ENCODE measurements at places on chromosomes 5 and 9. TPM values are rescaled to one million over a fixed set of nuclear protein-coding genes. Genes with fewer than 3 reads are reported as not detected.

- DNase-seq = no peak
Observed at GRCh38 chr5:173029499-173029921, 26.6 kb upstream of the CREBRF start.

DNA sequence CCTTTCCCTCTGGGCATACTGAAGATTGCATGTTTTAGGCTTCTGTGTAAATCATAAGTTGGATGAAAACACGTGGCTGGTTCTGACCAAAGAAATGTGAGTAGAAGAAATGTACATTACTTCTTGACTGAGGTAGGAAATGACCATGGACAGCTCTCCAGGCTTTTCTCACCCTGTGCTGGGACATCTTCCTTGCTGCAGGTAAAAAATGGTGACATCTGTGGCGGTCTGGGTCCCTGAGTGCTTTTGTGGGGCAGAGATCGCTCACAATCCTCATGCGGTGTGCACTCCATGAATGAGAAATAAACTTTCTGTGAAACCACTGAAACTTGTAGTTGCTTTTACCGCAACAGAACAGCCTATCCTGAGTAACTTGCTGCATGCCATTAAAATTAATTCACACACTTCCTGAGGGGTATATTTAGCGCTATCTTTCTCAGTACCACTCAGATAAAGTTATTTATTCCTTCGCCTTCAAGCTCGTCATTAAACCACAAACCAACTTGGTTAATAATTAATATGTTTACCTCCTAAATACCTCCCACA is 730.4 kb downstream of the EFNA5 start:
- DNase-seq = no peak

DNA sequence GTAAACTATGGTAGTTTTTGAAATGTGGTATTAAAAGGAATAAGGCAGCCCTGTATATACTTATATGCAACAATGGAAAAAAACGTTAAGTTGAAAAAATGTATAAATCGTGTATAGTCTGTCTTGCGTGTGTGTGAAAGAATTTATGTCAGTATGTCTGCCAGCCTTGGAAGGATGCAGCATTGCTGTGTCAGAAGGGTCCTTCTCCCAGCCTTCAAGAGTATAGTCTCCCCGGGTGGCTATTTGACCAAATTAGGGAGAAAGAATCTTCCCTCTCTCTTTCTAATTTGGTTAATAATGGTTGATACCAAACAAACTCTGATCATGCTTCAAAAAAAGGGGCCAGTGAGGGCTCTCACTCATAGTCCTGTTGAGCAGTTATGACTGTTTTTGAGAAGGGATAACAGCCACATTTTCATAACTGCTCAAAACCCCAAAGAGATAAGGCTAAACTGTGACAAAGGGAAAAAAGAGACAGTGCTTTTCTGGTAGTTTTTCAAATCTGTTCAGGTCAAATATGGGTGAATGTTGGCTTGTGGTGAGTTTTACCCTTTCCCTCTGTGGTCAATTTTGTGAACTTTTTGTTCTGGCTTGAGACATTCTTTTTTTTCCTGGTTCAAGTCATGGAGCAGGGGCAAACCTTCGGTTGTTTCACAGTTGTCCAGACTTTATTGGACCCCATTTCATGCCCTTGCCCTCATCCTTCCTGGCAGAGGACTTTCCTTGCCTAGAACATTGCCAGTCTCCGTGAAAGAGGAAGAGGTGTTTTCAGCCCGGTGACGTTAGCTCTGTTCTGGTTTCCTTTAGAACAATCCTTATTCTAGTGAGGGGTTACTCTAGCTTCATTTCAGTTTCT is 21.0 kb downstream of the SNX30 start:
- no peak for DNase-seq

GRCh38 chr9:119961774-119962424 is 592.7 kb upstream of the BRINP1 start:
- peak; percentile 43 for DNase-seq

DNA sequence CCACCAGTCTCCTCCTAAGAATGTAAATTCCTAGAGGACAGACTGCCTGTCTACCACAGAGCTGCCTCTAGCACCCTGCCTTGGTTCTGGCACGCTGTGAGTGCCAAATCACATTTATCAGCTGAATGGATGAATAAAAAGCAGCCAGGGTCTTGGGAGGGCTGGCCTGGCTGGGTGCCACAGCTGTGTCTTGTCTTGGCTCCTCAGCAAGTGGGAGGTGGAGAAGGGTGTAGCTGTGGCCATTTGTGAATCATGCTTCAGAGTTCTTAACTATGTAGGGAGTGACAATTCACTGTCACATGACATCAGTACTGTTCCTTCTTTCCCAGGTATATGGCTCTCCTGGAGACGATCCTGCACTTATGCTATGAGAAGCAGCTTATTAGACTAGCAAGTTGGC is 70.6 kb downstream of the DCP2 start:
- DNase-seq = peak; percentile 77

GRCh38 chr9:133692364-133692985 is 45.7 kb downstream of the SARDH start:
- DNase-seq = no peak

DNA sequence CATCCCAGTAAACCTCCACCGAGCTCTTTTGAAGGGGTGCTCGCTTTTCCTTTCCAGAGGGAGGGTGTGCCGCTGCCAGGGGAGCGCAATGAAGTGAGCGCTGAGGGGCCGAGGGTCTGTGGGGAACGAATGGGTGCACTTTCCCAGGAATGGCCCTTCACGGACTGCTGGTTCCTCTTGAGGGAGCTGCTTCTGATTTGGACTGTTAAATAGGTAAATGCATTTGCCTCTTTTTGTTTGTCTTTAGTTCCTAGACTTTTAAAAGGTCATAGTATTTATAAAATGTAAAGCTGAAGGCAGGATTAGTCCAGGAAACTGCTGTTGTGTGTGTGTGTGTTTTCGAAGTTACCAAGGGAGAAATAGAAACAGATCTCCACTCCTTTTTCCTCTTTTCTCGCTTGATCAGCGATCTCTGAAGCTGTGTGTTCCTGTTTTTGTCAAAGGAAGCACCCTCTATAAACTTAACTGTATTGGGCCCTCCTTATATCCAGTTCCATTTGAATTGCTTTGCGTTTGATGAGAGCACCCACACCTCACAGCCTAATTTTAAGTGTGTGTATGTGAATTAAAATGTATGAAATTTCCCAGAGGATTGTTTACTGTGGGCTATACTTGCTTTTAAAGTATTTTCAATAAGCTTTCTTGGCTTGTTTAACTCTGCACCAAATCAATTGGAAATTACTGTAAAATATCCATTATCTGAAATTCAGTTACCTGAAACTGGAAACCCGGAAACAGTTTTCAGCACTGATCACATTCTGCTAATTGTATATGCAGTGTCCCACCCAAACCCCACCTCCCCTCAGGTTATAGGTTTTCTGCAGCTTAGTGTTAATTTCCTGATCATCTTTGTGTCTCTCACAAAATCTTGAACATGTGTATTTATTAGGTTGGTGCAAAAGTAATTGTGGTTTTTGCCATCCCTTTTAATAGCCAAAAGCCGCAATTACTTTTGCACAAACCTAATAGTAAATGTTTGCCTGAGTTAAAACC is 966 bp downstream of the SNX2 start:
- no peak for DNase-seq

DNA sequence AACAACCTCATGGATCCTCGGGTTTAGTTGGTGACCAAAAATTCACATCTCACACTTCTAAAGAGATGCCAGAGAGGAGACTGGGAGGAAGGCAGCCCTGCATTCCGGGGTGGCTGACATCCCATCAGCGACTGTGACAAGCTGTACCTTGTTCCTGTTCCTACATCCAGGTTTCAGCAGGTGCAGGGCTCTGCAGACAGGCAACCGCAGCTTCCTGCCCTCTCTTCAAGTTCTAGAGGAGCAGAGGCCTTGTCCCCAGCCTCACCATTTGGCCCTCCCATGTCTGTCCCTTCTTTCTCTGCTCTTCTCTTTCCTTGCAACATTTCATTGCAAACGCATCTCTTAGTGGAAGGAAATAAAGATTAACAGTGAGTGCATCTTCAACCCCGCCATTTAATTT is 454.6 kb downstream of the IRX1 start:
- no peak for DNase-seq

DNA sequence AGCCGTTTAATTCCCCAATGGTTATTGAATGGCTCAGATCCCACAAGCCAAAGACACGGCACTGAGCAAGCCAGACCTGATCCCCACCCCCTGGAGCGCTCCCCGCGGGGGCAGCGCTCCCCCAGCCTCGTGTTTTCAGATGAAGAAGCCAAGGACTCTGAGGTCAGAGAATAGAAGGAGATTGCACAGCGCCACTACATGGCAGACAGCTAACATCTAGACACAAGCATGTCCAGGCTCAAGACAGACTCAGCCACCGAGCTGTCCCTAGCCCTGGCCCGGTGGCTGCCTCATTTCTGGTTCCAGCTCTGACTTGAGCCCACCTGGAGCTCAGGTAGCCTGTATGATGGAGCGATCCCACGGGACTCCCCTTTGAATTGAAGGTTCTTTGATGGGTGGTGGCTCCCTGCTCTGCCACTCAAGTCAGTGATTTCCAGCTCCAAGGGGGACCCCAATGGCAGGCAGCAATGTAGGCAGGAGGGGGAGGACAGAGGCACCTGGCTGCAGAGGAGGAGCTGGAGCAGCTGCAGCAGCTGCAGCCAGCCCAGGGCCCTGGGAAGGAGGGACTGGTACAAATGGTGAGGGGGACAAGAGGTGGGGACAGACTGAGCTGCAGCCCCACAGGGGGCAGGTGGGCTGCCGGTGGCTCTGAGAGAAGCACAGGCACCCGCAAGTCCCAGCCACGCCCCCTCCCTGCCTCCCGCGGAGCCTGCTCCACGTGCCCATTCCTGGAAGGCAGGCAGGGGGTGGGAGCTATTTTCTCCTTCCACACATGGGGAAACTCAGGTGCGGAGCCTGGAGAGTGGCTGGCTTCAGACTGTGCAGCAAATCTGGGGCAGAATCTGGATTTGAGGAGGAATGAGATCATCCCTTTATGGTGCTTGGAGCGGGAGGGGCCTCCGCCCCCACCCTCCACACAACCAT is 40.2 kb downstream of the NTNG2 start:
- no peak for DNase-seq

GRCh38 chr9:92245005-92245797 is 48.3 kb downstream of the IARS1 start:
- peak; percentile 50 for DNase-seq

DNA sequence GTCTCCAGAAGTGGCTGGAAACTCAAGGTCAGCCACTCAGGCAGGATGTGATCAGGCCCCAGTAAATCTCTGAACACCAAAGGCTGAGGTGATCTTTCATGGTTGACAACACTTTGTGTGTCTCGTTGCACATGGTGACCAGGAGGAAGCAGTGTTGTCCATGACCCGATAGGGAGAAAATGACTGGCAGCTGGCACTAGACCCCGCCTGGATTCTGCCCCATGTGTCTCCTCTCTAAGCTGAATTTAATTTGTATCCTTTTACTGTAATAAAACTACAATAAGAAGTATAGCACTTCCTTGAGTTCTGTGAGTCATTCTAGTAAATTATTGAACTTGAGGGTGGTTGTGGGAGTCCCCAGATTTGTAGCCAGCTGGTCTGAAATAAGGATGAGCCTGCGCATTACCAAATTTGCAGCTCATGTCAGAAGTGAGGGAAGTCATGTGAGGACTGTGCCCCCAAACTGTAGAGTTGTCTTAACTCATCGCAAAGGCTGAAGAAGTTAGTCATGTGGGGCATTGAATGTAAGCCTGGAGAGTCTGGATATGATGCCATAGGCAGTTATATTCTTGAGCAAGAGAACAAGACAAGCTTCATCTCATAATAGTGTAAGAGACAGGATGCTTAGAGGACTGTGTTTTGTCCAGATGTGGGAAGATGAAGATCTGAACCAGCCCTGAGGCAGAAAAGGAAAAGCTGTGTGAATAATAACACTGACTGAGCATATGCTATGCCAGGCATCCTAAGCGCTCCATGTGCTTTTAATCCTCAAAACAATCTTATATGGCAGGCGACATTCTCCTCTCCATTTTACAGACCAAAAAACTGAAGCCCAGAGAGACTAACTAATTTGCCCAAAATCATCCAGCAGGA is 55.9 kb downstream of the TMEM215 start:
- no peak for DNase-seq

DNA sequence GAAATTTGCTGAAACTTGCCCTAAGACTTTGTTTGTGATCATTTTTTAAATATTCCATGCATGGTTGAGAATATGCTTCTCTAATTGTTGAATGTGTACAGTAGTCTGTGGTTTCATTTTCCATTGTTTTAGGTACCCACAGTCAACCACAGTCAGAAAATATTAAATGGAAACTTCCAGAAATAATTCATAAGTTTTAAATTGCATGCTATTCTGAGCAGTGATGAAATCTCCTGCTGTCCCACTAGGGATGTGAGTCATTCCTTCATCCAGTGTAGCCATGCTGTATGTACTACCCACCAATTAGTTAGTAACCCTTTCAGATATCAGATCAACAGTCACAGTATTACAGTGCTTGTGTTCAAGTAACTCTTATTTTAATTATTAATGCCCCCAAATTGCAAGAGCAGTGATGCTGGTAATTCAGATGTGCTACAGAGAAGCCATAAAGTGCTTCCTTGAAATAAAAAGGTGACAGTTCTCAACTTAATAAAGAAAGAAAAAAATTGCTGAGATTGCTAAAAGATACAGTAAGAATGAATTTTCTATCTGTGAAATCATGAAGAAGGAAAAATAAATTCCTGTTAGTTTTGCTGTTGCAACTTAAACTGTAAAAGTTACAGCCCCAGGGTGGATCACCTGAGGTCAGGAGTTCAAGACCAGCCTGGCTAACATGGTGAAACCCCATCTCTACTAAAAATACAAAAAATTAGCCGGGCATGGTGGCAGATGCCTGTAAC is 79.9 kb upstream of the FBXL17 start:
- no peak for DNase-seq

GRCh38 chr5:61082516-61083280 is 79.6 kb downstream of the SMIM15 start:
- no peak for DNase-seq

DNA sequence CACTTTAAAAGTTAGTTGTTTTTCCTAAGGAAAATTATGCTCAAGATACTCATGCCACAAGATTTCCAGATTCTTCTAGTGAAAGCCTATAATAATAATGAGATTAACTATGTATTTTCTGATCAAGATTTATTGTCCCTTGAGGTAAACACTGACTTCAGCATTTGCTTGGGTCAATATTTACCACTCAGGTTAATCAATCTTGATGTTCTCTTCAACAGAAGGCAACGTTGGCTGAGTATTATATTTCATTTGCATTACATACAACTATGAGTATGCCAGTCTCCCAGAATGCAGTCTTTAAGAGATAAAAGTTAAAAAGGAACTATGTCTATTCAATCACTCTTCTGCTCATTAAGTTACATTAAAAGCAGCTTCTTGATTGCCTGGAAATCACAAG is 115.6 kb downstream of the GPR21 start:
- DNase-seq = no peak

GRCh38 chr5:161190086-161190485 is 338.1 kb upstream of the ATP10B start:
- no peak for DNase-seq

TTC23L gene
- not detected for total RNA-seq

SLC2A6 gene
- total RNA-seq = 22.6 TPM

BASP1 gene
- total RNA-seq = 445 TPM

AFF4 gene
- 55.6 TPM for total RNA-seq
